NCI-H774 (cell line): ENCODE measurements at places on chromosomes 1 and 21.
A peak's percentile ranks its signal among the peaks of the same experiment; 100 is the strongest.

- DNase-seq = no peak
These were observed 281.1 kb downstream of the PTPRU start for GRCh38 chr1:29517251-29518086.

- peak; percentile 87 for DNase-seq
These were observed 13.4 kb downstream of the OR10R2 start for GRCh38 chr1:158485455-158485854.

GRCh38 chr1:54230507-54231339, 30.8 kb downstream of the MRPL37 start:
- DNase-seq = no peak

DNA sequence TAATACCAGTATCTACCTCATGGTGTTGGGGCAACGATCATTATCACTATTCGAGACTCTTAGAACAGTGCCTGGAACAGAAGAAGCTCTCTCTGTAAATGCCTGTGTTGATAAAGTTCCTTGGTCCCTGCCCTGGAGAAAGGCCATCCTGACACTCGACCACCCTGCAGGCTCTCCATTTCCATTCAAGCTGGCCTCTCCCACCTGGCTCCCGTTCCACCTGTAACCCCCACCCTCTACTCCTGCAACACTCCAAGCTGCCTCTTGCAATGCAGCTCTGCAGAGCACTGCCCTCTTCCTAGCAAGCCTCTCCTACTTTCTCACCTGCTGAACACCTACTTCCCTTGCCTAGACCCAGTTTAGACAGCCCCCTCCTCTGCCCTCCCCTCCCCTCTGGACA, 6.1 kb downstream of the SPOCD1 start:
- DNase-seq = no peak

DNA sequence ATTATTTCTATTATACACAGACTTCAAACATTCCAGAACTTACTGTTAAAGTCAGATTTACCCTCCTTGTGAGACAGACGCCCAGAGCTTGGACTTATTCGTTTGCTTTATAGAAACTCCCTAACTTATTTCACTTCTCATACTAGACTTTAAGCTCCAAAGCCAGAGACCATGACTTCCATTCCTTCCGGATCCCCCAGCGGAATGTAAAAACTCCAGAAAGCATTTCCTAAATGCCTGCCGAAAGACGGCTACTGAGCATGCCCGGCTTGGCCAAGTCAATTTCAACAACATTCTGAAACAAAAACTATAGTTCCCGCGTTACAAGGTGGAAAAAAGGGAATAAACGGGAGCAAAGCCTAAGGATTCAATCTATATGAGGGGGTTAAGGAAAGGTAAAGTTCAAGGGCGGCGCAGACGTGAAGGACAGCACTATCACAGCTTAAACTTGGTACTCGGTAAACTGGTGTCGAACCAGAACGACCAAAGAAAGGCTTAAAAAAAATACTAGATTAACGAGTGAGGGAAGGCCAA, 1.1 kb downstream of the USP48 start:
- no peak for DNase-seq

DNA sequence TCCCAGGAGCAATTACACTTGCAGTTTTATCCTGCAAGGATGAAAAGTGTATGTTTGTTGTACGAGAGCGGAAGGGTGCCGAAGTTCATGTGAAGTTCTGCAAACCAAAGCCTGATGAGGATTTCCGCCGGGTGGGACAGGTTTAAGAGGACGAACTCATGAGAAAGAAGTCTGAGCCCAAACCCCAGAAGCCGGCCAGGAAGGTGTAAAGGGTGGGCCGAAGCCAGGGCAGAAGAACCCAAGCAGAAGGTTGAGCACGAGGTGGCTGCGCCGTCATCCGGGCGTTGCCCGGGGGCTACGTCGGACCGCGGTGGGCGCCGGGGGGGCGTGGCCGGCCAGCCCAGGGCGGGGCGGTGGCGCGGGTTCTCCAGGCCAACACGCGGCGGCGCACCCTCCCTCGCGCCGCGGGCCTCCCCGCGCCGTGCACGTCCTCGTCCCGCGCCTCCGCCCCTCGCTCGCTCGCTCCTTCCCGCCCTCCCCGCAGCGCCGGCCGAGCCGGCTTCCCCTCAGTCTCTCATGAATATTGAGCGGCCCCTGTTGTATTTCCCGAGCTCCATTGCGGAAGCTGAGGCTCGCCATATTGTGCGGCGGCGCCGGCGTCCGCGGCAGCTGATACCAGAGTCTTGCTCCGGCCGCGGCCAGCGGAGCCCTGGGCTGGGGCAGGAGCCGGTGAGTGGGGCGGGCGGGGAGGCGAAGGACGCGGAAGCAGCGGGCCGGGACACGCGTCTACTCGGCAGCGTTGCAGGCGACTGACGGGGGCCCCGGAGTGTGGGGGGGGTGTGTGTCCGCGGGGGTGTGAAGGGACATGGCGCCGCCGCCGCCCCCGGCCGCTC, at the start of gene RNF2:
Gene RNF2 (plus strand): TSS at position 578 of the 833 bp plus-strand sequence. CDS start 41,996 bp downstream, outside the sequence.
- DNase-seq = peak; percentile 72

DNA sequence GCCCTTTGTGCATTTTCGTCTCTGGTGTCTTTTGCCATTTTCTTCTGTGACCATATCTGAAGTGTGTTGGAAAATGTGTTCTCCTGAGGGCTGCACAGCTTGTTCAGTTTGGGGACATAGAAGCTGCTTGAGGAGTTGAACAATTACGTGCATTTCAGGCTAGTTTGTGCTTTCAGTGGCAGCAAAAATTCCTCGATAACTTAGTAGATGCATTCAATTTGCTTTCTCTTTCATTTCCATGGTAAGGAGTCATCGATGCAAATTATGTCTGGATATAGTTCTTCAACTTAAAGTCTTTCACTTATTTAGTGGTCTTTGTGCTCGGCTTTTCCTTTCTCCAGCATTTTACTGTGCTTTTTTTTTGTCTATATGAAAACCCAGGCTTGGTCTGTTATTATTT, 441.5 kb downstream of the PLA2G4A start:
- DNase-seq = no peak

DNA sequence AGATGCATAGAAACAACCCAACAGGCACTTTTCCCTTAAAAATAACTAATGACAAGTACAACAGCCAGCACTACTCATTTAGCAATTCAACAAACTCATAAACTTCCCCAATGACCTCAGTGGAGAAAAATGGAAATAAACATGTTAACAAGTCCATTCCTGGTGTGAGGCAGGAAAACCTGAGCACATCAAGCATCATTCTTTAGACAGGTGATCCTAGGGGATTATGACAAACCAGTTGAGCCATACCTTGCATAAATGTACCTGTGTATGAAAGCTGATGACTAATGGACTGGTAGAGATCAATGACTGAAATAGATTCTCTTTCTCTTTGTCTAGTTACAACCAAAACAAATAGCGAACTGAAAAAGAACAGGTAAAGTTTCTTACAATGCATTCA, 7.0 kb downstream of the COL24A1 start:
- no peak for DNase-seq

GRCh38 chr1:119794230-119794875, 16.9 kb downstream of the REG4 start:
- DNase-seq = no peak

- no peak for DNase-seq
These were observed 101.7 kb upstream of the ETV3 start for GRCh38 chr1:157239936-157240335.

DNA sequence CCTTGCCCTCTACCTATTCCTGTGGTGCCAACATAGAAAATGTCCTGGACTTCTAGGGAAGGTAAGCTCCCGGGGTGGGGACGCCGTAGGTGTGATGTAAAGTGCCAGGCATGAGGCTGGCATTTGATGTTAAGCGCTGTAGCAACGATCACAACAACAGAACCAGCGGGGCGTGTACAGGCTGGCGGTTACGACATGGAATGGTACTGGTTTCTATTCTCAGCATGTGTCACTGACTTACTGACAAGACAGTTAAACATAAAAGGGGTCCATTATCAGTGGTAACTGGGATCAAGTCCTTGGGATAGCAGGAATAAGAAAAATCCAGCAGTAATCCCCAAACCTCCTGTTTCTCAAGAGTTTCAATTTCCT, 58.9 kb downstream of the TGFBR3 start:
- DNase-seq = no peak

GRCh38 chr21:32525282-32525681, 60.0 kb downstream of the TCP10L start:
- DNase-seq = no peak

GRCh38 chr21:45381036-45381787, 23.8 kb upstream of the COL18A1 start:
- DNase-seq = no peak
